Esophagus mucosa (tissue), 1 donor: ENCODE measurements at places on chromosomes 11 and 22. TPM values are rescaled to one million over a fixed set of nuclear protein-coding genes. Genes with fewer than 3 reads are reported as not detected.

KRTAP5-10 gene
- total RNA-seq, result 0.16 TPM

PHLDA2 gene
- 45.0 TPM for total RNA-seq

C22orf42 gene
- not detected for total RNA-seq

BARX2 gene
- total RNA-seq, result 92.8 TPM

FOLR2 gene
- 0.24 TPM for total RNA-seq

KMT5B gene
- total RNA-seq, result 23.7 TPM

PRRG4 gene
- 36.9 TPM for total RNA-seq

UBQLNL gene
- 0.08 TPM for total RNA-seq

F2 gene
- total RNA-seq, result not detected
